Vagina (tissue), 2 donors: ENCODE measurements at places on chromosomes 1 and 21. TPM values are rescaled to one million over a fixed set of nuclear protein-coding genes. Genes with fewer than 3 reads are reported as not detected.

DNA sequence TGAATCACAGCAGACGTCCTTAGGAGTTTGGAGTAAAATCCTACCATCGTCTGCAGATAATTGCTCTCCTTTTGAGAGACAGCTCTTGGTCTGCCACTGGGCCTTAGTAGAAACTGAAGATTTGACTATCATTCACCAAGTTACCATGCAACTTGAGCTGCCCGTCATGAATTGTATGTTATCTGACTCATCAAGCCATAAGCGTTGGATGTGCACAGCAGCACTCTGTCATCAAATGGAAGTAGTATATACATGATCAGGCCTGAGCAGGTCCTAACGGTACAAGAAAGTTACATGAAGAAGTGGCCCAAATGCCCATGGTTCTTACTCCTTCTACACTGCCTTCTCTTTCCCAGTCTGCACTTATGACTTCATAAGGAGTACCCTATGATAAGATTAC is 317.8 kb downstream of the GPATCH2 start:
- no peaks in the 10 kb centered on the region for H3K36me3 ChIP-seq
- no peaks in the 10 kb centered on the region for H3K27me3 ChIP-seq
- no peaks in the 10 kb centered on the region for H3K4me1 ChIP-seq
- H3K27ac ChIP-seq: no peak overlapping the region

- no peaks in the 10 kb centered on the region for H3K27me3 ChIP-seq
- no peak overlapping the region for H3K27ac ChIP-seq
- peaks cover 10% of the 10 kb centered on the region for H3K36me3 ChIP-seq
- no peaks in the 10 kb centered on the region for H3K4me1 ChIP-seq
- H3K4me3 ChIP-seq: no peak overlapping the region
- DNase-seq: no peak
Measured at GRCh38 chr1:51415963-51416362, 85.6 kb upstream of the TTC39A start.

DNA sequence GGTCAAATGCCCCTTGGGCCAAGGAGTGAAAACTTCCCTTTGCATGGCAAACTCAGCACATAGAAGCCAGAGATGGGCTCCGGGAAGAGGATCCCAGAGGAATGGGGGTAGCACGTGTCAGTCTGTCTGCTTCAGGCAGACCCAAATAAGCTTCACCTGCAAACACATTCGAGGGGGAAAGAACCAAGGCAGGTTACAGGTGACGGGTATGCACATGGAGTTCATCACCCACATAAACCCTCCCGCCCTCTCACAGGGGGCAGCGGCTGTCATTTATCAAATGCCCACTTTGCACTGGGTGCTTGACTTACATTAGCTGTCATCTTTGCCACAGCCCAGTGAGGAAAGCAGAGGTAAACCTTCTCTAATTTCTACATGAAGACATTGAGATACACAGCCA is 73.0 kb upstream of the TLR5 start:
- H3K27ac ChIP-seq: no peak overlapping the region
- no peaks in the 10 kb centered on the region for H3K36me3 ChIP-seq
- no peak overlapping the region for H3K4me3 ChIP-seq
- no peaks in the 10 kb centered on the region for H3K27me3 ChIP-seq

MANEAL gene
- total RNA-seq: 3.2 TPM

DNA sequence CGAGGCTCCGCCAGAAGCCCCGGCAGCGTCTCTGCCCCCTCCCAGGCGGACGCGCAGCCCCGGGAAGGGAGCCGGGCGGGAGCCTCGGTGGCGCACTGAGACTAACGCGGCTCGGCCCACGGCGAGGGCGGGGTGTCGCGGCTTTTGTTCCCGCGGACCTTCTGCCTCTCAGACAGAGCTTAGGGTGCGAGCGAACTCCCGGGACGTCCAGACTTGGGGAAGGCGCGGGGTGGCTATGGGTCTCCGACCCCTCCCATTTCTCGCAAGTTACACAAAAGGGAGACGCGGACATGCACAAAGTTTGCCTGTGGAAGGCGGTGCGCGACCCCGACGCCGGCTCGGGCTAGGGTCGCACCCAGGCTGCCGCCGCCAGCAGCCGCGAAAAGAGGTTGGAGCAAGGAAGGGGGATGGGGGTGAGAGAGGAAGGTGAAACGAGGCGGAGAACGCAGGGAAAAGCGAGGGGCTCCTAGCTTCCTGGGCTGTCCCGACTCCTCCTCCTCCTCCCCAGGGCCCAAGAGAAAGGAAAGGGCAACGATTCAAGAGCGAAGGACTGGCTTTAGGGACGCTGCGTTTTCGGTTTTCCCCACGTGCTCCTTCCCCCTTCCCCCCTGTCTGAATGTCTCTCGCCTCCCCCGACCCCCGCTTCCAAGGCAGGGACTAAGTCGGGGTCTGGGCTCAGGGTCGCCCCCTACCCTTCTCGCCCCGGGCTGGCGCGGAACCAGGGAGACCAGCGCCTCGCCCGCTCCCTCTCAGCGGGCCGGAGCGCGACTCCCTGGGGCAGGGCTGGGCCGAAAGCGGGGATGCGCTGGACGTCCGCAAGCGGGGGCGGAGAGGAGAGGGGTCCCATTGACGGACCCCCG is 729 bp downstream of the APP start:
- H3K4me3 ChIP-seq: peak overlapping the region; percentile 97
- no peaks in the 10 kb centered on the region for H3K27me3 ChIP-seq
- peak overlapping the region; percentile 90 for H3K27ac ChIP-seq
- no peaks in the 10 kb centered on the region for H3K36me3 ChIP-seq
- peaks cover 27% of the 10 kb centered on the region for H3K4me1 ChIP-seq
- DNase-seq: no peak

GRCh38 chr1:100713626-100714025 is 5.9 kb upstream of the VCAM1 start:
- no peaks in the 10 kb centered on the region for H3K4me1 ChIP-seq
- H3K27me3 ChIP-seq: no peaks in the 10 kb centered on the region
- H3K4me3 ChIP-seq: no peak overlapping the region
- H3K27ac ChIP-seq: no peak overlapping the region
- DNase-seq: no peak
- H3K36me3 ChIP-seq: no peaks in the 10 kb centered on the region

- no peaks in the 10 kb centered on the region for H3K4me1 ChIP-seq
- H3K27me3 ChIP-seq: no peaks in the 10 kb centered on the region
- H3K4me3 ChIP-seq: no peak overlapping the region
- H3K27ac ChIP-seq: no peak overlapping the region
Measured at GRCh38 chr1:12285496-12286143, 55.8 kb downstream of the VPS13D start.

GRCh38 chr1:179146476-179146875 is 64.6 kb downstream of the TOR3A start:
- H3K27me3 ChIP-seq: no peaks in the 10 kb centered on the region
- peaks cover 25% of the 10 kb centered on the region for H3K4me1 ChIP-seq
- no peak overlapping the region for H3K27ac ChIP-seq
- no peak for DNase-seq

ANGPTL3 gene
- not detected for total RNA-seq

DNA sequence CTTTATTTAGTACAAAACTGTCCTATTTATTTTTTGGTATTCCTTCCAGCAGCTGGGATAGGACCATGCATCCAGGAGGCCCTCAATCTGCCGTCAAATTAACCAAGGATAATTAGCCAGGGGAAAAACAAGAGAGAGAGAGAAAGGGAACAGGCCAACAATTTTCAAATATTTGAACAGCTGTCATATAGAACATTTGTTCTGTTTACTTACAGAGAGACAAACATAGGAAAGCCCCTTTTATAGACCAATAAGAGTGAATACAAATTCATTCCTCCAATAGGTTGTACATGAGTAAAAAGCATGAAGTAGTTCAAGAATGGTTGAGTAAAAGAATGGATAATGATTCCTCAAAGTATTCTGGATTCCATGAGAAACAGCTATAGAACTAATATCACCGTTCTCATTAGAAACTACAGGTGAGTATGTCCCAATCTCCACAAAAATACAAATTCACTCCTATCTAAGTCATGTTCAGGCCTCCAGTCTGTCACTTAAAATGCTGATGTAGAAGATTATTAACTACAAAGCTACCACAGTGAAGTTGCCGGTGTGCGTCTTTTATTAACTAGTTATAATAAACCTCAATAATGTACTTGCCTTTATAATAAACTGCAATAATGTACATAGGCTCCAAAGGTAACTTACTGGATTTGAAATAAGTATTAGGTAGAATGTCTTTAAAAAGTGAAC is 64.8 kb upstream of the GNG4 start:
- H3K27ac ChIP-seq: no peak overlapping the region
- no peaks in the 10 kb centered on the region for H3K36me3 ChIP-seq
- no peaks in the 10 kb centered on the region for H3K27me3 ChIP-seq

DNA sequence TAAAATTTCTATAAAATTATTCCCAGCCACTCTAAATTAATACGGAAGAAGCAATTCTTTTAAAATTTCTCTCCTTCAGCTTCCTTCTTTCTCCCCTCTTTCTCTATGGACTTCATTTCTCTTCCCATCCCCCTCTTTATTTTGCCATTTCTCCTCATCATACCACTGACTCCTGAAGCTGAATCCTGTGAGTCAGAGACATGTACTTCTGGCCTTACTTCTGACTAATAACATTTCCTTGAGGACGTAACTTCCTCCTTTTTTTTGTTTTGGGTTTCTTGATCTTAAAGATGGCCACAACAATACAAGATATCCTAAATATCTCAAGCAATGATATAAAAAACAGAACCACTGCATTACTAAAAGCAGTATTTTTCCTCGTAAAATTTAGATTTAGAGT is 63.6 kb upstream of the DENND1B start:
- no peaks in the 10 kb centered on the region for H3K36me3 ChIP-seq
- H3K27me3 ChIP-seq: no peaks in the 10 kb centered on the region
- no peak for DNase-seq
- no peak overlapping the region for H3K4me3 ChIP-seq
- no peaks in the 10 kb centered on the region for H3K4me1 ChIP-seq

ESPN gene
- total RNA-seq: 77.1 TPM

GRCh38 chr1:183553331-183553730 is 36.9 kb downstream of the NCF2 start:
- no peak overlapping the region for H3K4me3 ChIP-seq
- peaks cover 40% of the 10 kb centered on the region for H3K36me3 ChIP-seq
- H3K4me1 ChIP-seq: no peaks in the 10 kb centered on the region
- no peak for DNase-seq

CELA2B gene
- total RNA-seq: not detected

GRCh38 chr1:170225781-170226530 is 80.2 kb downstream of the NTMT2 start:
- H3K27me3 ChIP-seq: no peaks in the 10 kb centered on the region
- no peak overlapping the region for H3K4me3 ChIP-seq
- DNase-seq: no peak
- H3K36me3 ChIP-seq: no peaks in the 10 kb centered on the region
- H3K4me1 ChIP-seq: no peaks in the 10 kb centered on the region
- H3K27ac ChIP-seq: peak overlapping the region; percentile 51

PPCS gene
- 48.9 TPM for total RNA-seq

DNA sequence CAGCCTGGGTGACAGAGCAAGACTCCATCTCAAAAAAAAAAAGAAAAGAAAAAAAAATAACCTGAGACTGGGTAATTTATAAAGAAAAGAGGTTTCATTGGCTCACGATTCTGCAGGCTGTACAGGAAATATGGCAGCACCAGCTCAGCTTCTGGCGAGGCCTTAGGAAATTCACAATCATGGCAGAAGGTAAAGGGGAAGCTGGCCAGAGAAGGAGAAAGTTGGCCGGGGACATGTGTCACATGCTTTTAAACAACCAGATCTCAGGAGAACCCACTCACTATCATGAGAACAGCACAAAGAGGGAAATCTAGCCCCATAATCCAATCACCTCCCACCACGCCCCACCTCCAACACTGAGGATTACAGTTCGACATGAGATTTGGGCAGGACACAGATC is 125.3 kb downstream of the DISP1 start:
- DNase-seq: no peak
- no peaks in the 10 kb centered on the region for H3K27me3 ChIP-seq
- H3K27ac ChIP-seq: no peak overlapping the region
- no peaks in the 10 kb centered on the region for H3K4me1 ChIP-seq
- H3K36me3 ChIP-seq: no peaks in the 10 kb centered on the region

GRCh38 chr1:63777286-63777685 is 3.5 kb downstream of the ROR1 start:
- H3K36me3 ChIP-seq: no peaks in the 10 kb centered on the region
- H3K27me3 ChIP-seq: no peaks in the 10 kb centered on the region
- no peak overlapping the region for H3K27ac ChIP-seq
- H3K4me1 ChIP-seq: peaks cover 30% of the 10 kb centered on the region
- DNase-seq: no peak

LAX1 gene
- total RNA-seq: 0.49 TPM

SPTA1 gene
- 0.25 TPM for total RNA-seq

- DNase-seq: no peak
- H3K4me3 ChIP-seq: no peak overlapping the region
- H3K4me1 ChIP-seq: peaks cover 34% of the 10 kb centered on the region
- H3K27me3 ChIP-seq: no peaks in the 10 kb centered on the region
- H3K27ac ChIP-seq: no peak overlapping the region
Measured at GRCh38 chr1:208227366-208227765, 16.8 kb downstream of the PLXNA2 start.

- no peak for DNase-seq
- H3K36me3 ChIP-seq: no peaks in the 10 kb centered on the region
Measured at GRCh38 chr21:34544032-34544496, 32.1 kb upstream of the KCNE1 start.

- H3K4me3 ChIP-seq: no peak overlapping the region
- H3K27ac ChIP-seq: no peak overlapping the region
- DNase-seq: no peak
- no peaks in the 10 kb centered on the region for H3K36me3 ChIP-seq
Measured at GRCh38 chr1:88892357-88892877, 1.1 kb upstream of the GTF2B start.

DNA sequence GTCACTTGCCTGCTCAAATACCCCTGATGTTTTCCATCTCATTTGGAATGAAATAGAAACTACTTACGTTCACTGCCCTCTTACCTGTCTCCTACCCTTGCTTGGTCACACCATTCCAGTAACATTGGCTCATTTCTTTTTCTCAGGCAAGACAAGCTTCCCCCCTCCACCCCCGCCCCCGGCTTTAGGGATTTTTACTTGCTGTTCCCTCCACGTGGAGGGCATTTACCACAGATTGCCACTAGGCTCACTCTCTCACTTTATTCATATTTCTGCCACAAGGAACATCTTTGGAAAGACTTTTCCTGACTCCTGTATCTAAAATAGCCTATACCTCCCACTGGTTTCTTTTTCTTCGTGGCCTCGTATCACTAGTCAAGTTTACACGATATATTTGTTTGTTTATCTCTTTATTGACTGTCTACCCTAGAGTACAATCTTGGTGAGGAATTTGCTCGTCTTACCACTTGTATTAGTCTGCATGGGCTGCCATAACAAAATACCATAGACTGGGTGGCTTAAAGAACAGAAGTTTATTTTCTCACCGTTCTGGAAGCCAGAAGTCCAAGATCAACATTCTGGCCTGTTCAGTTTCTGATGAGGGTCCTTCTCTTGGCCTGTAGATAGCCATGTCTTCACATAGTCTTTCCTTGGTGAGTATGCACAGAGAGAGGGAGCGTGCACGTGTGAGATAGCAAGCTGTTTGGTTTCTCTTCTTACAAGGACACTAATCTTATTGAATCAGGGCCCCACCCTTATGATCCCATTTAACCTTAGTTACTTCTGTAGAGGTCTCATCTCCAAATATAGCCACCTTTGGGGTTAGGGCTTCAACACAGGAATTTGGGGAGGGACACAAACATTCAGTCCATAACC is 126.2 kb downstream of the NRDC start:
- H3K4me3 ChIP-seq: no peak overlapping the region
- no peaks in the 10 kb centered on the region for H3K27me3 ChIP-seq
- no peaks in the 10 kb centered on the region for H3K4me1 ChIP-seq
- no peak overlapping the region for H3K27ac ChIP-seq
